ENCODE measurements at places on chromosomes 2 and 18.

DNA sequence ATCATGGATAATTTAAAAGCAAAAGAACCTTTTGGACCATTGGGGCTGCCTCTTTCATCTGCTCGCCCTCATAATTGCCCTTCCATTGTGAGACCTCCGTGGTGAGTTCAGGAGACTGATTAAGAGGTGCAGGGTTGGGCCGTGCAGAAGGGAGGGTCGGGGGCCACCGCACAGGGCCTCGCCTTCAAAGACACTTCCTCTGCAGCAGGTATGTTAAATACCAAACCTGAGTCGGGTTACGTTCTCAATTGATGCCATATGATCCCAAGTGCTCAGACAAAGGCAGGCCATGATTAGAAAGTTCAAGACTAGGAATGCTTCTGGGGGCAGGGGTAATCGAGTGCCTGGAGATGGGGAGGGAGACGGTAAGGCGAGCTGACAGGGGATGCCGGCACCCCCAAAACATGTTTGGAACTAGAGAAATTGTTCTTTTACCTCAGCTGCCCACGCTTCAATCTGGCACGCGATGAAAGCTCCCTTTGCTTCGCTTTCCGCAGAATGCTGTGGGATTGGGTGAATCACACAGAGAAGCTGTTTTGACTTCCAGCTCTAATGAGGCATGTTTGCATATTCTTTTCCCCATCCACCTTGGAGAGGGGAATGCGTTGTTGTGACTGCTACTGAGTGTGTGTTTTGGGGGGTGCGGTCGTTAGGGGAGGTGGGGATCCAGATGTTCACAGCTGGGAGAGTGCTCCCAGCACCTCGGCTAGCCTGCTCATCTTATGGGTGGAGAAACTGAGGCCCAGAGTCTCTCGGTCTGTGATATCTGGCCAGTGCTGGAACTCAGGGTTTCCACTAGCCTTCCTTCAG is 309.1 kb downstream of the MYCN start:
- DNase-seq: no peak

GRCh38 chr2:180322781-180323180 is 315.7 kb upstream of the CWC22 start:
- DNase-seq: no peak

- DNase-seq: no peak
Observed at GRCh38 chr2:120262761-120263428, 10.2 kb downstream of the RALB start.

DNA sequence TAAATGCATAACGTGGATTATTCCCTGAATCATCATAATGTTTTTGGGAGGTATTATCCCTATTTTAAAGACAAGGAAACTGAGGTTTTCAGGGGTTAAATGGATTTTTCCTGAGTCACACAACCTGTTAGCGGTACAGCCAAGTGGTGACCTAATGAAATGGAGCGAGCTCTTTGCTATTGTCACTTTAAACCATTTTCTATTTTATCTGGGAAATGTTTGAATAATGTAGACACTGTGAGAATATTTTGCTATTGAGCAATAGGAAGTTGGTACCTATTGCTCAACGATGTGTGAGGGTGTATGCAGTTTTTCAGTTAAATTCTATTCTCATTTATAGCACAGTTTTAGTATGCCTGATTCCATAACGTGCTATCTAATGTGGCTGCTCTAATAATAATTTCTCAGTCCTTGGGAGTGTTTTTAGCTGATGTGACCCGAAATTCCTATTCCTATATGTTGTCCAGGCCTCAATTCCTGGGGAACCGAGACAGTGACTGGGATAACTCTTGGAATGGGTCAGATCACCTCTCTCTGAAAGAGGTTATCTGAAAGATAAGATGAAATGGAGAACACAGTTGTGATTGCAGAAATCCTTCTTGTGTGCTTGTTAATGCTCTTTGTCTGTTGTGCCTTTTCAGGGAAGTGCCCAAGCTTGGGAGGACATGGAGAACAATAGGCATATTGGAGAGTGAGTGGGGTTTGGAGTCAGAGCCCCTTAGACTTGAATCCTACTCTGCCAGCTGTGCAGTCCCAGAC is 38.4 kb downstream of the ABCB11 start:
- DNase-seq: no peak

- no peak for DNase-seq
Observed at GRCh38 chr2:188176620-188177019, 115.1 kb upstream of the GULP1 start.

DNA sequence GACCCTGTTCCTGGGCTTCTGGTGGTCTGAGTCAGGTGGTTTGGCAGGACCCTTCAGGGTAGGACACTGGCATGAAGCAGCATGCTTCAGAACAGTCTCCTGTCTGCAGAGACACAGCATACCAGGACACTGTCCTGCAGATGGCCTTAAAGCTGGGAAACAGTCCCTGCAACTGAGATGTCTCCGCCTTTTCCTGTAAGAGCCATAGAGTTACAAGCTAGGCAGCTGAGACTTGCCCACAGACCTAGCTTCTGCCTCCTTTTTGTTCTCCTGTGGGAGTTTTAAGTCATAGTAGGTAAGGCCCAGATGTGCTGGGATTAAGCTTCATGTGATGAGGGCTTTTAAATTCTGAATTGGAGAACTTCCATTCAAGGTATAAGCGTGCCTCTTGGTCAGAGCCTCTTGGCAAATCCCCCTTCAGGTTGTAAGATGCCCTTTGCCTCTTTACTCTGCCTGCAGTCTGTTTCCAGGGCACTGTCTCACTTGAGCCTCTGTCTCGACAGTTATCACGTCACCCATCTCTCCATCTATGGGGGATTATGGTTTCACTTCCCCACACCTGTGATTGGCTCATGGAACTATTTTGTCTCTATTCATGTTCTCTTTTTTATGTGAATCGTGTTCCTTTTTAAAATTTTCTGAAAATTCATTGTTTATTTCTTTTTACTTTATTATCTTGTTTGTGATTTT is 51.8 kb downstream of the COA5 start:
- DNase-seq: no peak

DNA sequence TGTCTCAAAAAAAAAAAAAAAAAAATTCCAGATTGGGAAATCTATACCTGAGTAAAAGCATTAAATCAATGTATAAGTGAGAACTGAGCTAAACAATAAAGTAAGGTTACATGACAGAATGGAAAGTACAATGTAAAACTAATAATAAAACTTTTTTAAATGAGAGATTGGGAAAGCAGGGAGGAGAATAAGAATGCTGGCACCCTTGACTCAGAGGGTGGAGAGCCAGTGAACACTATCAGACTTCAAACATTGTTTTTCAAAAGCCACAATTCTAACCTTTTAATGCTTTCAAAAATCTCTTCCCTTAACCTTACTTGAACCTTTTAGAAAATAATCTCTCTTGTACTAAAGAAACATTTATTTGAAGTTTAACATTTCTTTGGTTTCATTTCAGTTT is 63.5 kb downstream of the TBC1D8 start:
- no peak for DNase-seq

- no peak for DNase-seq
Observed at GRCh38 chr2:204321027-204321800, 224.1 kb upstream of the PARD3B start.

- no peak for DNase-seq
Observed at GRCh38 chr18:70420146-70420898, 131.5 kb downstream of the SOCS6 start.

DNA sequence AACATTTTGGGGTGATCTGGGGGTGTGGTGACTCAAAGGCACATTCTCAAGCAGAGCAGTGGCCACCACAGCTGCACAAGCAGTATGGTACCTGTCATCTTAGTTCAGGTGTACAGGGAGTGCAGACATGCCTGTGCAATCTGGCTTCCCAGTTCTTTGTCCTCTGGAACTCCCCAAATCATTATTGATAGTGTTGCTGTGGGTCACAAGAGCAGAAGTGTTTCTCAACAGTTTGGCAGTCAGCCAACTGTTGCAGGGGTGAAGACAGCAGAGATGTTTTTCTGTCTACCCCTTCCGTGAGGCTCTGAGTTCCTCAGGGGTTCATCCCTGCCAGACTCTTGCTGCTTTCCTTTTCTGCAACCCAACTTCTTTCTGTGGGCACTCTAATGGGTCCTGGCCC is 206.5 kb upstream of the ZSWIM2 start:
- DNase-seq: peak; percentile 19

DNA sequence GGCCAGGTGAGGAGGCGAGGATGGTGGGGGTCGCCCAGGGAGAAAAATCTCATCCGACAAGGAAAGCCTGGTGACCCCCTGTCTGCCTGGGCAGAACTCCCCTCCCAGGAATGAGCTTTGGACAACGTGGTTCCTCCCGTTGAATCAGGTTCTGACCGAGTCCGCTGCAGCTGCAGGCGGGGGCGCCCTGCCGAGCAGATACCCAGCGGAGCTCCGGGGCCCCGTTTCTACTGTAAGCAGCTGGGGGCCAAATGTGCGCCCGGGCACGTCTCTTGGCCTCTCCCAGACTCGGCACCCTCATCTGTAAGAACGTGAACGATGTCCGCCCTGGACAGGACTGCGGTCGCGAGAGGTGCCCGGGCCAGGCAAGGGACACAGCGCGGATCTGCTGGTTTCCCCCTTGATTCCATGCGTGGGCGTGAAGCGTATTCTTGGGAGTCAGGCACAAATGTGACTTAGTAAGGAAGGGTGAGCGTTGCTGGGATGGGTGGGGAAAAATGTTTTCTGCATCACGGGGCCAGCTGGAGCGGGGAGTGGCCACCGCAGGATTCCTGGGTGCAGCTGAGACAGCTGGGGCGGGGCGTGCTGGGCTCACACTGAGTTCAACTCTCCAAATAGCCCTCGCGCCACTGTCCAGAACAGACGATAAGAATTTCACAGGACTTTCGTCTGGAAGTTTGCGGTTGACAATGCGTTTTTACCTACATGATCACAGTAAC is 20.2 kb upstream of the TUBB6 start:
- peak; percentile 83 for DNase-seq

Data from ovary (tissue), 10 donors.